Aorta (tissue), 5 donors: ENCODE measurements at places on chromosomes 1 and 21. TPM values are rescaled to one million over a fixed set of nuclear protein-coding genes. Genes with fewer than 3 reads are reported as not detected.

- peaks cover 2% of the 10 kb centered on the region for H3K4me1 ChIP-seq
- no peaks in the 10 kb centered on the region for H3K27me3 ChIP-seq
- no peak overlapping the region for H3K27ac ChIP-seq
Observed at GRCh38 chr1:93114391-93114790, 35.3 kb downstream of the MTF2 start.

- H3K4me1 ChIP-seq, result no peaks in the 10 kb centered on the region
- no peak overlapping the region for H3K27ac ChIP-seq
- no peaks in the 10 kb centered on the region for H3K36me3 ChIP-seq
- H3K4me3 ChIP-seq, result no peak overlapping the region
- no peak for DNase-seq
Observed at GRCh38 chr1:214476986-214477870, 74.2 kb downstream of the PTPN14 start.

- H3K4me3 ChIP-seq, result no peak overlapping the region
- no peak overlapping the region for H3K27ac ChIP-seq
- H3K36me3 ChIP-seq, result no peaks in the 10 kb centered on the region
- no peak for DNase-seq
- H3K27me3 ChIP-seq, result no peaks in the 10 kb centered on the region
Observed at GRCh38 chr1:27645071-27645415, 10.1 kb upstream of the FGR start.

GRCh38 chr1:231626951-231627614, 493 bp downstream of the DISC1 start:
- H3K36me3 ChIP-seq, result no peaks in the 10 kb centered on the region
- peak; percentile 87 for DNase-seq
- H3K4me3 ChIP-seq, result peak overlapping the region; percentile 76
- no peaks in the 10 kb centered on the region for H3K4me1 ChIP-seq
- no peak overlapping the region for H3K27ac ChIP-seq

- no peaks in the 10 kb centered on the region for H3K4me1 ChIP-seq
- no peaks in the 10 kb centered on the region for H3K27me3 ChIP-seq
- DNase-seq, result no peak
- H3K36me3 ChIP-seq, result no peaks in the 10 kb centered on the region
- H3K4me3 ChIP-seq, result no peak overlapping the region
- no peak overlapping the region for H3K27ac ChIP-seq
Observed at GRCh38 chr1:79711001-79711431, 704.5 kb upstream of the ADGRL4 start.

- H3K27ac ChIP-seq, result peak overlapping the region; percentile 99
- H3K36me3 ChIP-seq, result no peaks in the 10 kb centered on the region
- peaks cover 13% of the 10 kb centered on the region for H3K4me1 ChIP-seq
- H3K4me3 ChIP-seq, result no peak overlapping the region
- DNase-seq, result peak; percentile 95
Observed at GRCh38 chr1:201714542-201715329, 114.2 kb upstream of the IPO9 start.

- no peak overlapping the region for H3K27ac ChIP-seq
- H3K36me3 ChIP-seq, result no peaks in the 10 kb centered on the region
- no peak for DNase-seq
- no peaks in the 10 kb centered on the region for H3K4me1 ChIP-seq
Observed at GRCh38 chr1:230385158-230385450, 41.0 kb downstream of the PGBD5 start.

- no peak overlapping the region for H3K4me3 ChIP-seq
- no peaks in the 10 kb centered on the region for H3K36me3 ChIP-seq
- H3K27me3 ChIP-seq, result no peaks in the 10 kb centered on the region
- H3K27ac ChIP-seq, result no peak overlapping the region
Observed at GRCh38 chr1:209291715-209292114, 291.8 kb upstream of the CAMK1G start.

- H3K4me1 ChIP-seq, result no peaks in the 10 kb centered on the region
- DNase-seq, result peak; percentile 68
- H3K4me3 ChIP-seq, result no peak overlapping the region
- no peak overlapping the region for H3K27ac ChIP-seq
- H3K36me3 ChIP-seq, result no peaks in the 10 kb centered on the region
Observed at GRCh38 chr21:45747802-45748445, 104.4 kb downstream of the PCBP3 start.

DNA sequence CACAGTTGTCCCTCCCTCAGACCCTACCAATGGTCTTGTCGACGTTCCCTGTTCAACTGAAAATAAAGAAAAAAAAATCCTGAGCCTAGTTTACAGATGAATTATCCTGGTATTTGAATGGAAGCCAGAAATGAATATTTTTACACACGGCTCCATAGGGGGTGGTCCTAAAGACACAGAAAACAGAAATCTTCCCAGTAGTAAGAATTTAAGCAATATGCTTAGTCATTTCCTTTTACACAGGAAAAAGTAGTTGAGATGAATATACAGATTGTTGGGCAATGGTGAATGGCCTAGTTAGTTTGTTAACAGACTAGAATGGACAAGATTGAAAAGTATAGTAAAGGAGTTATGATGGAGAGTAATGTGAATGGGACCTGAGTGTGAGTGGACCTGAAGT, 67.4 kb downstream of the RGS18 start:
- no peaks in the 10 kb centered on the region for H3K27me3 ChIP-seq

The USP16 gene
- 42.8 TPM for total RNA-seq

The BRDT gene
- not detected for total RNA-seq

The NID1 gene
- total RNA-seq, result 69.5 TPM

The SIM2 gene
- not detected for total RNA-seq

The SELENON gene
- total RNA-seq, result 79.4 TPM
